Endothelial cell of umbilical vein (primary cell): ENCODE measurements at places on chromosomes 3 and 15. TPM values are rescaled to one million over a fixed set of nuclear protein-coding genes. Genes with fewer than 3 reads are reported as not detected.

ATG7 gene
- polyA plus RNA-seq, result 30.8 and 37.8 TPM in 2 replicates

SCAANT1 gene
- polyA plus RNA-seq, result not detected in 2 replicates

AMT gene
- 8.9 and 9.0 TPM in 2 replicates for polyA plus RNA-seq

PTH1R gene
- polyA plus RNA-seq, result 0.08 TPM in 1 of 2 replicates, not detected in the other

CERS3 gene
- not detected in 2 replicates for polyA plus RNA-seq

MFGE8 gene
- polyA plus RNA-seq, result 117 and 129 TPM in 2 replicates

SCAPER gene
- polyA plus RNA-seq, result 1.5 and 2.7 TPM in 2 replicates

GRK7 gene
- not detected in 2 replicates for polyA plus RNA-seq

CCNB2 gene
- polyA plus RNA-seq, result 39.0 and 55.9 TPM in 2 replicates

KPNA4 gene
- polyA plus RNA-seq, result 10.7 and 12.2 TPM in 2 replicates

NKTR gene
- polyA plus RNA-seq, result 22.3 and 27.4 TPM in 2 replicates

EAF1 gene
- polyA plus RNA-seq, result 8.7 and 8.8 TPM in 2 replicates

CCR9 gene
- not detected in 2 replicates for polyA plus RNA-seq

PRSS50 gene
- not detected in 2 replicates for polyA plus RNA-seq

LRTM1 gene
- polyA plus RNA-seq, result not detected in 2 replicates

IQCF5 gene
- not detected in 2 replicates for polyA plus RNA-seq

LMAN1L gene
- not detected in 2 replicates for polyA plus RNA-seq

CCDC54 gene
- polyA plus RNA-seq, result not detected in 2 replicates

PDIA5 gene
- polyA plus RNA-seq, result 48.9 and 55.7 TPM in 2 replicates

MESP2 gene
- 0.21 and 0.43 TPM in 2 replicates for polyA plus RNA-seq

WDR93 gene
- 0.05 and 0.07 TPM in 2 replicates for polyA plus RNA-seq

C2CD4B gene
- 31.5 and 31.7 TPM in 2 replicates for polyA plus RNA-seq

SIN3A gene
- polyA plus RNA-seq, result 30.6 and 33.7 TPM in 2 replicates

FAM107A gene
- polyA plus RNA-seq, result 4.8 and 5.7 TPM in 2 replicates

MYZAP gene
- 5.2 and 6.3 TPM in 2 replicates for polyA plus RNA-seq

UBE3A gene
- polyA plus RNA-seq, result 6.9 and 8.5 TPM in 2 replicates

CLDN1 gene
- polyA plus RNA-seq, result 0.16 and 0.32 TPM in 2 replicates

RFC4 gene
- 4.6 and 6.2 TPM in 2 replicates for polyA plus RNA-seq

CSPG4 gene
- not detected in 2 replicates for polyA plus RNA-seq

MSL2 gene
- 4.3 and 6.7 TPM in 2 replicates for polyA plus RNA-seq

LRRC31 gene
- polyA plus RNA-seq, result not detected in 2 replicates

ANKDD1A gene
- 1.8 and 2.0 TPM in 2 replicates for polyA plus RNA-seq

EBLN2 gene
- 2.5 and 2.8 TPM in 2 replicates for polyA plus RNA-seq

ANKUB1 gene
- not detected in 2 replicates for polyA plus RNA-seq

RNU5B-1 gene
- polyA plus RNA-seq, result not detected in 2 replicates

DAZL gene
- not detected in 2 replicates for polyA plus RNA-seq

CPNE9 gene
- polyA plus RNA-seq, result not detected in 2 replicates

CPLX3 gene
- polyA plus RNA-seq, result not detected in 2 replicates

IMPG2 gene
- polyA plus RNA-seq, result 0.30 and 0.39 TPM in 2 replicates

CAND2 gene
- 7.1 and 8.6 TPM in 2 replicates for polyA plus RNA-seq

WDR49 gene
- not detected in 2 replicates for polyA plus RNA-seq

TM4SF18 gene
- polyA plus RNA-seq, result 150 and 163 TPM in 2 replicates

GOLIM4 gene
- 8.1 and 11.7 TPM in 2 replicates for polyA plus RNA-seq

TJP1 gene
- 43.8 and 45.6 TPM in 2 replicates for polyA plus RNA-seq

CLDN16 gene
- polyA plus RNA-seq, result 0.01 TPM in 1 of 2 replicates, not detected in the other

GRAMD1C gene
- polyA plus RNA-seq, result 3.1 and 7.0 TPM in 2 replicates

ISL2 gene
- polyA plus RNA-seq, result 0.05 and 0.10 TPM in 2 replicates

LRRFIP2 gene
- polyA plus RNA-seq, result 14.9 and 20.8 TPM in 2 replicates

CYP1A2 gene
- not detected in 2 replicates for polyA plus RNA-seq

SLC28A1 gene
- not detected in 2 replicates for polyA plus RNA-seq
